Astrocyte of the spinal cord (primary cell): ENCODE measurements at places on chromosomes 12 and 14.

DNA sequence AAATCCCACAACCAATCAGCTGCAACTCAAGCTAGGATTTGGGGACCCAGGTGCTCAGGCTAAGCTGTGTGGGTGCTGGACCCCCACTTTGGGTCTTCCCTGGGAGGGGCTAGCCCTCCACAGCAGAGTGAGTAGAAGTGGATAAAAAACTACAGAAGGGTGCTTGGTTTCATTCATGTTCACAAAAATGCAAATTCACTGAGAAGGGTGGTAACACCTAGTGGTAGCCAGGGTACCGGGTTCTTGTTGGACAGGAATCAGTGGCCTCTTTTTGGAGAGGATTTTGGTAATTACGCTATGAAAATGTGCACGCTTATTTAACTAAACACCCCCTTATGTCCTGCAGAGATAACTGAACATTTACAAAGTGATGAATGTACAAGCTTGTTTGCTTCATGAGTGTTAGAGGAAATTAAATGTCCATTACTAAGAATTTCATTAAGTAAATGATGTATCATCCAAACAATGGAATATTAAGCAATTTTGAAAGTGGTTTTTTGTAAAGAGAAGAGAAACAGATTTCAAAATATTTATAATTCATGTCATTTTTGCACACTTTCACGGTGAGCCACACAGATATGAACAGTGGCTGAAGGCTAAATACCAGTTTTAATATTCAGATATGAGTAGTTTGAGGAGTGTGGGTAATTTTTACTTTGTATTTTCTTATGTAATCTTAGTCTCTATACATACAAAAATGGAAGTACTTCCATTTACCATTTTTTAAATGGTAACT is 78.3 kb downstream of the DDX51 start:
- DNase-seq = no peak

GRCh38 chr14:100789460-100790417 is 36.2 kb upstream of the MEG3 start:
- no peak for DNase-seq

DNA sequence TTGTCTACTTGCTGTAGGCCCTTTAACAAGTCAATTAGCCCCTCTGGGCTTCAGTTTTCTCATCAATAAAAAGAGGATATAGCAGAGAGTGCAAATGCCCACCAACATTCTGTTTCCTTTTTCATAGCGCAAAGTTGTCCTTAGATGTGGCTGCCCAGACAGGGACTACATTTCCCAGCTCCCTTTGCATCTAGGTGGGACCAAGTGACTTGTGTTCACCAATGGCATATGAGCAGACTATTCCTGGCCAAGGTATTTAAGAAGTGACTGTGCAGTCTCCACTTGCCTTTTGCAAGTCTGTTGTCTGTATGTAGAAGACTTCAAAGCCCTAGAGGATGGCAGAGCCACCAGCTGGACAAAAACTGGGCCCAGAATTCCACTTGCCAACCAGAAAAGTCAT is 59.7 kb downstream of the DAO start:
- DNase-seq = peak; percentile 6

- no peak for DNase-seq
Measured at GRCh38 chr12:118359541-118359915, 13.2 kb downstream of the TAOK3 start.

DNA sequence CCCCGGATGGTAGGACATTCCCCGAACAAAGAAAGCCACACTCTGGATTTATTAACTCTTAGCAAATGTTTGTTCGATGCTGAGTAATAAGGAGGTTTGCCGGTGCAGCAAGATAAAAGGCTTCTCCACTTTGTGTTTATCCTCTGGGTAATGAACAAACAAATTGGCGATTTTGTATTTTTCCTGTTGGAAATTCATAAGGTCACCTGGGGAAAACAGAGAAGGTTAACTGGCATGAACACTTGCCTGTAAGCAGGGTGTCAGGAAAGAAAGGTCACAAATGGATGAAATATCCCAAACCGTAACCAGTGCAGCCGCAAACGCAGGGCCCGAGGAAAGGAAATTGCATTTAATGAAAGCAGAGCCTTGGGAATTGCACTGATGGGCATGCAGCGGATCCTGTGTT is 132.8 kb downstream of the RMST start:
- no peak for DNase-seq

DNA sequence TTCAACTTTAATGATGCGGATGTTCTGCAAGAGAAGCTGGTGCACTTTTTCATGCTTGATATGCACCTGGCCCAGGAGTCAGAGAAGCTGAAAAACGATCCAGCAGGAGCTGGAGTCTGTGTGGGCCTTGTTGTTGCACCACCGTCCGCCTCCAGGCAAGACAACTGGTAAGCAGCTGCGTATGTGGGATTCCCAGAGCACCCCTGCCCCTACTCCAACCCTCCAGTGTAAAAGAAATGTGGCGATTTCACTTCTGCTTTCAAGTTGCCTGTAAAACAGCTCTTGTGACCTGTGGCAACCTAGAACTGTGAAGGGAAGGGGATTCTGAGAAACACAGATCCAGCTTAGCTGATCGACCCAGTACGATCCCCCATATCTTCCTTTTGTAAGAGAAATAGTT is 154.1 kb upstream of the PELI2 start:
- DNase-seq = no peak

DNA sequence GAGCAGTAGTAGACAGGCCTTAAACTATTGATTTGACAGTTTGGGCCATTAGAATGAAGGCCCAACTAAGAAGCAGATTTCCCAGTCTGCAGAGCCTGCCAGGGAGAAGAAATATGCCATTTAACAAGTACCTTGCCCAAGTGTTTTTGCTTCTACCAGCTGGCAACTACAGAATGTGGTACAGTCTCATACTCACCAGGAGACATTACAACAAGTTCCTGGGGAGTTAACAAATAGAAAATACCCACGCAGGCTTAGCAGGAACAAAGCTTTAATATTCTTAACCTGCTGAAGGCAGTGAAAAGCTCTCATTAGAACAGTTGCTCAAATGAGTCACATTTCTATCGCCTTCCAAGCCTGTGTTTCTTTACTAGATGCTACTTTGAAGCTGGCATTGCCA is 241.0 kb downstream of the TMEM117 start:
- DNase-seq = no peak

GRCh38 chr14:104206281-104206904 is 68.0 kb downstream of the KIF26A start:
- no peak for DNase-seq

DNA sequence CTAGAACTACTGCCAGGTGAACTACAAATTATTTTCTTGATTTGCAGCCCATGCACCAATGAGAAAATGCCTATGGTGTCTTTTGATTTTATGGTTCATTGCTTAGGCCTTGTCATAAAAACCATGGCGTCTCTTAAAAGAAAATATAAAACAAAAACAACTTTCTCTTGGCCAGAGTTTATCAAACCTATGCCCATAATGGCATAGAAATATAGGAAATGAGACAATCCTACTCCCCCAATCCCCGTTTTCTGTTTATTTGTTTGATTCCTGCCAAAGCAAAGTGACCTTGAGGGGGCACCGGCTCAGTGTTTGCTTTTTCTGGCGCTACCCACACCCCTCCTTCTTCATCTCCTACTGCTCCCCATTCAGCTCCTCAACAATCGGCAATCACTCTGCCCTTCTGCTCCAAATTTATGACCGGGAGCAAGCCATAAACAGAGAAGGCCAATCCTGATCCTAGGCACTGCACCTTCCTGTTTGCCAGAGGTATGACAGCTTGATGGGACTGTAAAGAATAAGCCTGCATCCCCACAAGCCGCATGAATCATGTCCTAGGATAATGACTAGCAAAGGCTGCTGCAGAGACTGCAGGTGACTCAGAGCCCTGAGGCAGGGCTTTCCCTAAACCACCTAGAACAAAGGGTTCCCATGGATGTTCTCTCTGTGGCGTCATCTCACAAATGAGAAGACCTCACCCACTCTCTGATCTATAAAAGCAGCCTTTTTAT is 874.9 kb downstream of the NRXN3 start:
- peak; percentile 95 for DNase-seq

DNA sequence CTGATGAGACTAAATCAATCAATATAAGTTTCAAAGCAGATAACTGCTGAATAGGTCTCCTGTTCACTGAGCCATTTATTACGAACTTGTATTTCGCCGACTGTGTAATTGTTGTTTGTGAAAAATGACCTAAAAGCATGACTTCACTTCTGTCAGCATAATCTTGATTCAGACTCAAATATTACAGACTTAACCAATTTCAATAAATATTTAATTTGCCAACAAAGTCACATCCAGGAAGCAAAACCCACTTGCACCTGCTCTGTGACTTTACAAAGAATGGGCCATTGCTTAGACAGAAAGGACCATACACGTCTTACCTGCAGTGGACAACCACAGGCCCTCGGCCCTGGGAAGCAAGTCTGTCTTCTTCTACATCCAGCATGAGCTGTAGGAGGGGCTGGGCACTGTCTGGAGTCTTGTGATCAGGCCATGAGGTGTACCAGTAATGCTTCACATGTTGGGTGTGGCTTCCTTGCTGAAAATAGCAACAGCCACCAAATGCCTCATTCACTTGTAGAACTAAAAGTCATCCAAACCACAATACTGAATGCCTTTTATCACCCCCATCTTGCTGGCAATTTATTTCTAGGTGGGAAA is 23.5 kb upstream of the PTPRB start:
- DNase-seq = peak; percentile 72
